ENCODE measurements at places on chromosomes 2 and 18.

- DNase-seq = no peak
Observed at GRCh38 chr2:11406267-11406957, 59.5 kb downstream of the E2F6 start.

GRCh38 chr2:66604326-66604725 is 169.4 kb downstream of the MEIS1 start:
- no peak for DNase-seq

- DNase-seq = no peak
Observed at GRCh38 chr2:191625016-191625415, 52.9 kb upstream of the NABP1 start.

DNA sequence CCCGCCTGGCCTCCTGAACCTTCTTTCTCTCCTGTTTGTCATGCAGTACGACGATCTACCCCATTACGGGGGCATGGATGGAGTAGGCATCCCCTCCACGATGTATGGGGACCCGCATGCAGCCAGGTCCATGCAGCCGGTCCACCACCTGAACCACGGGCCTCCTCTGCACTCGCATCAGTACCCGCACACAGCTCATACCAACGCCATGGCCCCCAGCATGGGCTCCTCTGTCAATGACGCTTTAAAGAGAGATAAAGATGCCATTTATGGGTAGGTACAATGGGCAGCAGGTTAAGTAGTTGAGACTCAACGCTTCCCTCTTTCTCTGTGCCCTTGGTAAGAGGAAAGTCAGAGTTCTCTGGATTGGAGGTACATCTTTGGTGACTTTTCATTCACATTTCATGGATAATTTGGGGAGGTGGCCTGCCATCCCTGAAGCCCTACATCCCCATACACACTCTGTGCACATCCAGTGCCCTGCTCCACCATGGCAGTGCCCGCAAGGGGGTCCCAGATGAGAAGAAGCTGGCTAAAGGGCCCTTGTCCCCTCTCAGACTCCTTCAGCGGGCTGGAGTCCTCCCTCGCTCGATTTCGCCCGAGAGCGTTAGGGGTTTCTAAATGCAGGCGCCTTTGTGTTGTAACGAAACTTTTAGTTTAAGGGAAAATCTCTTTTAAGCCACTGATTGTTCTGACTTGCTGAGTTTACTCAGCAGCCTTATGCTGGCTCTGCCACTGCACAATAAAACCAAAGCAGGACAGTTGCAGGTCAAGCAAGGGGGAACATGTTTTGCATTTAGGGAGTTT is 3.0 kb downstream of the MEIS1 start:
- peak; percentile 59 for DNase-seq

DNA sequence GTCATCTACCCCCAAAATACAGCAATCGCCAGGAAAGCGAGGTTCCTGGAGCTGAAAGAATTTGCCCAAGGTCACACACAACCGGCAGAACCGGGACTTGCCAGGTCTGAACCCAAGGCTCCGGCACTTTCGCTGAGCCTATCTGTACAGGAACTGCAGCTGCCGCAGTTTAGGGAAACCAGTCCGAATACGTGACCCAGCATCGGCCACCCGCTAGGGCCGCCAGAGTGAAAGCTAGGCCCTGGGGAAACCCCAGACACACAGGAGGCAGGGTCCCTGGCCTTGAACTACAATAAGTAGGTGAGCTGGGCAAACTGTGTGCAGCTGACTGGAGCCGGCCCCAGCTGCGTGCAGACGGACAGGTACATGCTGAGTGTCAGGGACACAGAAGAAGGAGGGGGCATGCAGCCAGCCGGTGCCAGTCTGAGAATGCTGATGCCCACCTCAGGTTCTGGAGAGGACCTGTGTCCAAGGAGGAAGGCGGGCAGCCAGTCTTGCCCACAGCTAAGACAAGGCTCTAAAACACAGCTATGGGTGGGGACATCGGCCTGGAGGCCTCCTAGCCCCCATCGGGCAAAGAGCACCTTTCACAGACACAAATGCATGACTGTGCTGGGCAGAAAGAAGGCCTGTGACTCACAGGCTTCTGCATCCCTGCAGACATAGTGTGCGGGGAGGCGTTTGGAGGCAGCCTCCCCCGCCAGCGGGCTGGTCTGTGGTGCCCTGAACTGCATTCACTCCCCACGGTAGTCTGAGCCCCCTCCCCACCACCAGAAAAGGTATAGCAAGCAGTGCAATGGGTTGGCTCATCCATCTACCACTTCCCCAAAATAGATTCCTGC is 107.4 kb upstream of the ID2 start:
- DNase-seq = no peak

- peak; percentile 15 for DNase-seq
Observed at GRCh38 chr2:16650287-16651249, 15.1 kb downstream of the CYRIA start.

DNA sequence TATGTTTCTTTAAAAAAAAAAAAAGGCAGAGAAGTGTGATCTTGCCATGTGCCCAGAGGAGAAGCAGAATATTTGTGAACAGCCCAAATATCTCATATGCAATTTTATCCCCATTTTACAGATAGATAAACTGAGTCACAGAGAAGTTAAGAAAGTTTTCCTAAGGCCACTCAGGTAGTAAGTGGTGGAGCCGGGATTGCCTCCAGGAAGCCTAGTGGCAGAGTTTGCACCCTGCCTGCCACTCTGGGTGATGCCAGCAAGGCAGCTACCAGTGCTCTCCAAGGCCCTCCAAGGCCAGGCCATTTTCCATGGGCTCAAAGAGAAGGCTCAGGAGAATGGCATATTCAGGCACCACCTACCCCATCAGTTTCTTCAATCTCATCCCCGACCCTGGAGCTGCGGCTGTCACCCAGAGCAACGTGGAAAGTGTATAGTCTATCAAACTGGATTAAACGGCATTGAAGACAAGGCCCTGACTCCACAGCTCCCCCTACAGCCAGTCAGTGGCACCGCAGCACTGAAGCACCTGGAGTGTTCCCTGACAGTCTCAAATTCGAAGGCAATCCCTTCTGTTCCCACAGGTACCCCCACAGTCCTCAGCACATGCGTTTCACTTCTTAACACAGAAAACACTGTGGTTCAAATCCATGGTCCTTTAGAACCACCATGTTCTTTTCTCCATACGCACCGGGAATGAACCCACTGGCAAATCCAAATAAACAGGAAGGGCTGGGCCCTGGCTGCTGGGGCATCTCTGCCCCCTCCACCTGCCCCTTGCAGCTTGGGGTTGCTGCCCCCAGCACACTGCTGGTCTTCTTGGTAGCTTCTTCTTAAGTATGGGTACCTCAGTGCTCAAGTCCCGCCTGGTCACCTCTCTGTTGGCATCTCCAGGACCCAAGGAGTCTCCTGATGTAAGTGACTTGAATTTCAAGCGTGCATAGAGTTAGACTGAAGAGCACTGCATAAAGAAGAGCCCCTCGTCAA is 175.3 kb downstream of the INHBB start:
- peak; percentile 79 for DNase-seq

- DNase-seq = no peak
Observed at GRCh38 chr2:100182494-100183361, 40.3 kb upstream of the AFF3 start.

DNA sequence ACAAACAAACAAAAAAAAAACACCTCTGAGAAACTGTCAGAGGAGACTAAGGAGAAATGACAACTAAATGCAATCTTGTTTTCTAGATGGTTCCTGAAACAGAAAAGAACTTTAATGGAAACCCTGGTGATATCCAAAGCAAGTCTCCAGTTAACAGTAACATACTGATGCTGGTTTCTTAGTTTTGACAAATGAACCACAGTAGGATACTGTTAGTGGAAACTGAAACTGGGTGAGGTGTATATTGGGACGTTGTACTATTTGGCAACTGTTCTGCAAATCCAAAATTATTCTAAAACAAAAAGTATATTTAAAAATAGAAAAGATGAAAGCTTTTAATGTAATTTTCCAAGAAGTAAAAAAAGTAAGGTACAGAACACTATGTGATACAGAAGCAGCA is 11.4 kb downstream of the SESTD1 start:
- DNase-seq = no peak

DNA sequence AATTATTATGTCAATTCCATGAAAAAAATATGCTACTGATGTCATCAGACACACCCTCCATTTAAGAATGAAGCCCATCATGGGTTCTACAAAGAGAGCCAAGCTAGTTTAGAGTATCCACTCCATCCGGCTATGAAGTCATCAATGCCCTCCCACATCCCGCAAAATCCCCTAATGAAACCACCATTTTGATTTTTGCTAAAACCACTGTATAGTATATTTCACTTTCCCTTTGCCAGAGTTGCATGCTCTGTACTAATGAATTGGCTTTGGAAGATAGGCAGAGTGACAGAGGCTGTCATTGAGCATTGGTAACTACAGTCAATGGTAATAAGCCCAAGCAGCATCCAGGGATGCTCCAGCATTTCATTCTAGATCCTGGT is 118.6 kb downstream of the ANKRD44 start:
- DNase-seq = no peak

DNA sequence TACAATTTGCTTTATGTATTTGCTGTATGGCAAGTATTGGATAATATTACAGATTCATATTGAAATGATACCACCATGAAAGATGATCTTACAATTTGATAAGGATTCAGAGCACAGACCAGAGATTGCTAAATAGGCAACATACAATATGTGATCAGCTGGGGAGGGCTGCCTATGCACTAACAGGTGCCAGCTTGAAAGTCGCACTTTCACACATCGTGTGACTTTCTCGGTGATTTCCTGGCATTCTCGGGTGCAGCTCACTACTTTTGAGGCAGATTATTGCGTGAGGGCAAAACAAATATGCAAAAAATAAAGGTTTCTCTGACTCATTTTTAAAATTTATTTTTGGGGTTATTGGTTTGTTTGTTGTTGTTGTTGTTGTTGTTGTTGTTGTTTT is 36.0 kb downstream of the RBMS1 start:
- no peak for DNase-seq

GRCh38 chr2:17733599-17733998 is 20.0 kb downstream of the SMC6 start:
- no peak for DNase-seq

DNA sequence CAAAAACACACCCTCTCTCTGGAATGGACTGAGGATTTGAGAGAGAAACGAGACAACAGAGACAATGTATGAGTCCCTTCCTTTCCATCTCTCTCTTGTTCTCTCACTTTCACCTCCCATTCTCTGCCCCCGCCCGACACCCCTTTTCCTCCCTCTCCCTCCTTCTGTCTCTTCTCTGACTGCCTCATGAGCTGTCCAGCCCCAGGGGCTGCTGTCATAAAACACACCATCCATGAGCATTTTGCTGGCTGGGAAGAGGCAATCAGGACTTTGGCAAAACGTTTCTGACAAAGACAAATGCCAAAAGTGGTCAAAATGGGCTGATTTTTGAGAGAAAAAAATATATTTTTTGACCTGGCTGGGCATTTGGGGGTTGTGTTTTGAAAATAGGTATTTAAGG is 377.2 kb downstream of the EN1 start:
- DNase-seq = no peak

- no peak for DNase-seq
Observed at GRCh38 chr2:59874971-59875755, 678.3 kb downstream of the BCL11A start.

GRCh38 chr2:238387332-238387731 is 39.4 kb upstream of the ASB1 start:
- DNase-seq = no peak

DNA sequence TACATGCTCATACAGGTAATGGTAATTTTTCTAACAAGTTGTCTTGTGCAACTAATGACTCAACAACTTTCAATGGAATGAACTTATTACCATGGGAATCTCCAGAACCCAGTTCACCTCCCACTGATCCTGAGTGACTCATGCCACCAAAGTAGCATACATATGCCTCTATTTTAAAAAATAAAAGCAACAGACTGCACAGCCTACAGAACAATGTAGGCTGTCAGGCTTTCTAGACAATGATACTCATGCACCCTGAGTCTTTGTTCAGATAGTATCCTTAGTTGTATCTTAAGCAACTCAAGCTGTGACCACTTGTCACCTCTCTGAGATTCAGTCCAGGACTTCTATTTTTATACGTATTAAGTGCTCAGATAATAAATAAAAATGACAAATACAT is 531.0 kb upstream of the SETBP1 start:
- no peak for DNase-seq

- no peak for DNase-seq
Observed at GRCh38 chr2:191226196-191226595, 19.0 kb upstream of the MYO1B start.

Data from HAP-1 (cell line).